ENCODE measurements at places on chromosomes 5 and 9.

GRCh38 chr5:2352101-2352861 lies 399.2 kb downstream of the IRX2 start:
- no peak for DNase-seq

- no peak for DNase-seq
These were observed 60.3 kb upstream of the PJA2 start for GRCh38 chr5:109469896-109470662.

DNA sequence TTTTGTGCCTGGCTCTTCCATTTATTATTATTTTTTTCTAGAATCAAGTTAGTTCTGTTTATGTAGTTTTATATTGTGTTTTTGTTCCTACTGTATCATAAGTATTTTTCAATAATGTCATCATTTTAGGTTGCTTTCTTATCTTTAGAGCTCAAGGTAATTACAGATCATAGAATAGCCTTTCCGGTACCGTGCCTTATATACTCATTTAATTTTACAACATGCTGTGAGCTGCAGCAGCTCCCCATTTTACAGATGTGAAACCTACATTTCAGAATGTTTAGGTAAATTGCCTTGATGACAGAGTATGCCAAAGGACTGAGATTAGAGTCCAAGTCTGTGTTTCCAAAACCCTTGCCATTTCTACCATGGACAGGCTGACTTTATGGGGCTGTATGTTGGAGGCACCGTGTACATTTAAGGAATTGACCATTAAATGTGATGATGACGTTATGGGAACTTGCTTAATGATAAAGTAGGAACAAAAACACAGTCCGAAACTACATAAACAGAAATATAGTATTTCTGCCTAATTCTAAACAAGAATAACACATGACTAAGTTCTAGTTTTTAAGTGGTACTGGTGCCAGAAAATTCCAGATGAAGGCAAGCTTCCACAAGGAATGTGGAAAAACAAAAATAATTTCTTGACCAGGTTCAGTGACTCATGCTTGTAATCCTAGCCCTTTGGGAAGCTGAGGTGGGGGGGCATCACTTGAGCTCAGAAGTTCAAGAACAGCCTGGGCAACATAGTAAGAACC lies 97.7 kb downstream of the IQGAP2 start:
- DNase-seq: no peak

- DNase-seq: no peak
These were observed 45.4 kb upstream of the EDIL3 start for GRCh38 chr5:84430079-84430478.

DNA sequence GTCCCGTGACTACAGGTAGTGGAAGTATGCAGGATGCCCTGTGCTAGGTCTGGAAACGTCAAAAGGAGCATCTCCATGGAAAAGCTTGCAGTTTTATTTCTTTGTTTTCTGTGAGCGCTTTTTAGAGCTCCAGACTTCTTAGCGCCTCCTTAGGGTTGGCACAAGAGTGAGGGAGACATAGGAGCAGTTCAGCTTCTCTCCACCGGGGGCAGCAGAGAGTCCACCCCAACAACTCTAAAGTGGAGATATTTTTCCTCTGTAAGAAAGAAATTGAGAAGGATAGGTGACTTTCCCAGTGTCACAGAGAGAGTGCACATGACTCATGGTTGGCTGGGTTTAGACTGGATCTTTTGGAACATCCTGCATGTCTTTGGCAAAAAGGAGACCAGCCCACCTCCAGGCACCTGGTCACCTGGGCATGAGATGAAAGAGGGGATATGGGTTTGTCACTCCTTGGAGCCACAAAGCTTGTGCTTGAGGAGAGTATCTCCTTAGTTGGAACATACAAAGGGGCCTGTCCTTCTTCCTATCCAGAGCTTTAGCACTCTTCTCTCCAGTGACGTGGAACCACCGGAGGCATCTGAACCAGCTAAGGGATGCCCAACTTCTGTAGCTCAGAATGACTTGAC lies 637.7 kb downstream of the SEMA5A start:
- peak; percentile 28 for DNase-seq

GRCh38 chr5:33828626-33829308 lies 63.0 kb downstream of the ADAMTS12 start:
- DNase-seq: no peak

DNA sequence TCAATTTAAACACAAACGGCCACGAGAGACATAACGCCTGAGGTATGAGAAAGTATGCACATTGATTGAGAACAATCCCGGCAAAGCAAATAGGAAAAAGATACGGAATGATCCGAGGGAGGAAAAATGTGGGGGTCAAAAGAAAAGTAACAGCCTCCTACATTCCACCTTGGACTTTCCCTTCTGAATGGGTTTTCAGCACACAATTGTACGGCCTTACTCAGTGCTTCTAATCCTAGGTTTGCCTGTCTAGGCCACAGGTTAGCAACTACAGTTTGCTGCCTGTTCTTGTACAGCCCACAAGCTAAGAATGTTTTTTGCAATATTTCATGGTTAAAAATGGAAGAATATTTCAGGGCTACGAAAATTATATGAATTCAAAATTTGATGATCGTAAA lies 46.2 kb upstream of the RNF20 start:
- DNase-seq: no peak

GRCh38 chr9:92722386-92723298 lies 42.0 kb downstream of the BICD2 start:
- no peak for DNase-seq

GRCh38 chr5:1820926-1821325 lies 19.7 kb downstream of the NDUFS6 start:
- DNase-seq: no peak

GRCh38 chr9:33190021-33190705 lies 23.0 kb upstream of the B4GALT1 start:
- no peak for DNase-seq

Measured in adipocyte (in vitro differentiated cells).